Stimulated activated CD8-positive, alpha-beta memory T cell treated with anti-CD3 and anti-CD28 coated beads, Interleukin-4, amount 100 ng/mL, for 1 hour (primary cell): ENCODE measurements at places on chromosomes 16 and 17.

GRCh38 chr17:50014471-50015088 lies 19.6 kb upstream of the DLX3 start:
- no peak for DNase-seq

DNA sequence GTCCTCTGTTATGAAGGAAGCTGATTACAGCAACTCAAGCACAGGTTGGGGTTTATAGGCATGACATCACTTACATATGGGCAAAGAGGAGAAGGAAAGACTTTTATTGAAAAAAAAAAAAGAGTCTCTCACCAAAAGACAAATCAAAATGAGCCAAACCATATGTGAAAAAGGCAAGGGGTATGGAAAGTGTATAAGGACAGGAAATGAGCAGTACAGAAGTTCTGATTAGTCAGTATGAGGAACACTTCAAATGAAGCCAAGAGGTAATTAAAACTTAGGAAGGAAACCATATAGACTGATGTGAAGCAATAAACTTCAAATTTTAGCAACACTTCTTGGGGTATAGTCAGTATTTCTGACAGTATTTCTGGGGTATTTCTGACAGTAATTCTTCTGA lies 1372.6 kb downstream of the CDH11 start:
- DNase-seq, result no peak

DNA sequence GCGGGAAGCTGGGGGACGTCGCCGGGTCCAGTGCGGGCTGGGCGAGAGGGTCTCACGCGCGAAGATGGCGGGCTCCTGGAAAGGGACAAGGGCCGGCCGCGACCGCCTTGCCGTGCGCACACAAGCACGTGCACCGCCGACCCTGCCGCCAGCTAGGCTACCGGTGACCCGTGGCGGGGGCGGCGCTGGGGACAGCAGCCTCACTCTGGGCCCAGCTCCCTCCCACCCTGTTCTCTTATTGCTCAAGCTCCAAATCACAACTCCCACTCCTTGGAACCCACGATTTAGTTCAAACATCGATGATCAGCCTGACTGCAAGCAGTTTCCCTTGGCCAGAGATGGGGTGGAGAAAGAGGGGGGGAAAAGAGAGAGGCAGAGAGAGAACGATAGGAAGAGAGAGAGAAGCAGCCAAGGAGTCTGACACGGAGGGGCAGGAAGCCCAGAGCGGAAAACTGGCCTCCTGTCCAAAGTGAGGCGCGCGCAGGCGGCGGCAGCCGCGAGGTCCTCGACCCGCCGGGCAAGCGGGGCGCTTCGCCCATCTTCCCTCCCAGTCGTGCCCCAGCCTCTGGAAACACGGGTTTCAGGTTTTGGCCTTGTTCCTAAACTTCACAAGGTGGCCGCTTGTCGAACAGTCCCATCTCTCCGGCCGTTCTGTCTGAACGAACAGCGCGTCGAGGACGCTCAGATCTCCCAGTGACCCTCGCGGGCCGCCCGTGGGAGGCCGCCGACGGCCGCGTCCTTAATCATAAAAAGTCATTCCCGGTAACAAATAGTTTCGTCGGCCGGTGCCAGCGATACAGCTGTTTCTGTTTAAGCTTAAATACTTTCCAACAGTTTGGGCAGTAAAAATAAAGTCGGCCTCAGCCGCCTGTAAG lies 1.7 kb upstream of the CBX8 start:
- DNase-seq, result no peak

DNA sequence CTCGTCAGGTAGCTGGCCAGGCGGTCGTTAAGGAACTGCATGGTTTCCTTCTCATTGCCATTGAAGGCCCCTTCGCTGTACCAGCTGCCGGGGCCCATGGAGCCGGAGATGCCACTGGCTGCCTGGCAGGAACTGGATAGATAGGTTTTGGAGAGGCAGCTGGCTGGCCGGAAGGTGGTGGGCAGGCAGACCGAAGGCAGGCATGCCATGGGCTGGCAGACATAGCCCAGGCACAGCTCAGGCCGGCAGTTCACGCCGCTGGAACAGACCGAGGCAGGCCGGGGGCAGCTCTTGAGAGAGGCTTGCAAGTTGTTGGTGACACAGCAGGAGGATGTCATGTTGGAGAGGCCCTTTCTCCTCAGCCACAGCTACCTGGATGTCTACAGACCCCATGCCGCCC lies at the start of gene KRT32:
KRT32 (minus strand) TSS at position 399 of the 400 bp plus-strand sequence; CDS start at position 338, 61 bp downstream.
- DNase-seq, result no peak

DNA sequence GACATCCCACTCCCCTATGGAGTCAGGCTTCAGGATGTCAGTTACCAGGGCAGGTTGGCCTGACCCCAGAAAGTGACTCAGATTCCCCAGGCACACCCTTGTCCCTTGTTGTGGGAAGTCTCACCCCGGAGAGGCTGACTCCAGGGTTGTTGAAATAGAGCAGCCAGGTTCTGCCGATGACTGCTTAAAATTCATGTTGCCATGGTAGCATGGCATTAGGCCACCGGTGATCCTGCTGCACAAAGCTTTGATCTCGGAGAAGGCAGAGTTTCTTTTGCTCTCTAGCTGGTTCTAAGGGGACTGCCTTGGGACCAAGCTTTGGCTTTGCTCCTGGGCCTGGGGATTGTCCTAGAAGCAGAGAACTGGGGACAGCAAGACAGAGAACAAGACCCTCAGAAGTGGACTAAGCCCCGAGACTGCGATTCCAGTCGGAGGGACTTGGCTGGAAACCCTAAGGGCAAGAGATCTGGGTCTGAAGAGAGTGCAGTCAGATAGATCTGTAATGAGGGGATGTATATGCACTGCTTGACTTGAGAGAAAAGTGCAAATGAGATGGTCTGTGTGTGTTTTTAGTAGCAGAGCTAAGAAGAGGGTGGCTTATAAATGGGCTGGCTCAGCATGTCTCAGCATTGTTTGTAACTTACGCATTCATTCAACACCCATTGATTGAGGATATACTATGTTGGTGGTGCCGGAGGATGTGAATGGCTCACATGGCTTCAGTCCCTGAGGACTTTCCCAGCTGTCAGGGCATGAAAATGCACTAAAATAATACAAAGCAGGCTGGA lies 106.9 kb downstream of the RGS9 start:
- DNase-seq, result no peak

- DNase-seq, result no peak
Observed at GRCh38 chr17:69188064-69188463, 40.6 kb downstream of the ABCA10 start.

GRCh38 chr17:50917418-50917743 lies 51.2 kb upstream of the TOB1 start:
- no peak for DNase-seq

DNA sequence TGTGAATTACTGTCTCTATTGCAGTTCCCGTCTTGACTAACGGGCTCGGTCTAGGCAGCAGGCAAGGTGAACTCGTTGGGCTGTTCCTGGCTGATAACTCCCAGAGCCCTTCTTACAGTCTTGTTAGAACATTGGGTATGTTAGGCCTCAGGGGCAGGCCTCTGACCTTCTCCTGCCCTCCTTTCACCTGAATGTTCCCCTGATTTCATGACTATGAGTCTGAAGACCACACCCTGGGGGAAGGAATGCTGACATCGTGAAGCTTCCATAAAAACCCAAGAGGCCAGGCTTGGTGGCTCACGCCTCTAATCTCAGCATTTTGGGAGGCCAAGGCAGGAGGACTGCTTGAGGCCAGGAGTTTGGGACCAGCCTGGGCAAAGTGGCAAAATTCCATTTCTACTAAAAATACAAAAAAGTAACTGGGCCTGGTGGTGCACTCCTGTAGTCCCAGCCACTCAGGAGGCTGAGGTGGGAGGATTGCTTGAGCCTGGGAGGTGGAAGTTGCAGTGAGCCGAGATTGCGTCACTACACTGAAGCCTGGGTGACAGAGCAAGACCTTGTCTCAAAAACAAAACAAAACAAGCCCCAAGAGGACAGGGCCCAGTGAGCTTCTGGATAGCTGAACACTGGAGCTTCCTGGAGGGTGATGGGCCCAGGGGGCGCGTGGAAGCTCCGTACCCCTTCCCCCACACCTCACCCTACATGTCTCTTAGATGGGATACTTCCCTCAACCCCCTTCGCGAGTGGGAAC lies 47.8 kb upstream of the FBXO47 start:
- no peak for DNase-seq

DNA sequence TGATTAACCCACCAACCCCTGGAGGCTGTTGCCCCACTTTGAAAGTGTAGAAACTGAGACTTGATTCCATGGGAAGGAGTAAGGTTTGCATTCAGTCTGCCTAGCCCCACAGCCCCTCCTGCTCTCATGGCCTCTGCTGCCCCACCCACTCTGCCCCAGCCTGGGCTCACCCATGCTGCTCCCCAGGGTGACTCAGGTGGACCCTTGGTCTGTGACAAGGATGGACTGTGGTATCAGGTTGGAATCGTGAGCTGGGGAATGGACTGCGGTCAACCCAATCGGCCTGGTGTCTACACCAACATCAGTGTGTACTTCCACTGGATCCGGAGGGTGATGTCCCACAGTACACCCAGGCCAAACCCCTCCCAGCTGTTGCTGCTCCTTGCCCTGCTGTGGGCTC lies 6.5 kb downstream of the PRSS41 start:
- DNase-seq, result no peak

- DNase-seq, result no peak
Observed at GRCh38 chr16:79151-80054, 1.4 kb downstream of the MPG start.

- DNase-seq, result no peak
Observed at GRCh38 chr17:75941442-75941819, 589 bp upstream of the FBF1 start.
